Calu3 (cell line): ENCODE measurements at places on chromosomes 7 and 10. TPM values are rescaled to one million over a fixed set of nuclear protein-coding genes. Genes with fewer than 3 reads are reported as not detected.
A peak's percentile ranks its signal among the peaks of the same experiment; 100 is the strongest.

DNA sequence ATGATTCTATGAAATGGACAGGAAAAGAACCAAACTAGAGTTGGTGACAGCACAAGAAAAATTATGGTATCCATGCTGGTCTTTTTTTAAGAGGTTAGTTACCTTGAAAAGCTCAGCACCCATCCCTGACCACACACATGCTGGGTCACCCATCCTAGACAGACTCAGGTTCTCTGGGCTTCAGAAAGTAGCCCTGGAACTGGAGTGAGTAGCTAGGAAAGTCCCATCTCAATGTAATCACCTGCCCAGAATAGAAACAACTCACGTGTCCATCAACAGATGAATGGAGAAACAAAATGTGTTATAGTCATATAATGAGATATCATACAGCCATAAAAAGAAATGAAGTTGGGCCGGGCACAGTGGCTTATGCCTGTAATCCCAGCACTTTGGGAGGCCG is 37.0 kb downstream of the GSDME start:
- H3K4me1 ChIP-seq, result peaks cover 13% of the 10 kb centered on the region
- DNase-seq, result no peak

GRCh38 chr10:87827681-87828080 is 9.7 kb upstream of the ATAD1 start:
- no peaks in the 10 kb centered on the region for H3K36me3 ChIP-seq
- H3K4me1 ChIP-seq, result no peaks in the 10 kb centered on the region
- no peaks in the 10 kb centered on the region for H3K27me3 ChIP-seq
- no peak for DNase-seq
- H3K4me3 ChIP-seq, result no peak overlapping the region
- no peak overlapping the region for H3K27ac ChIP-seq

DNA sequence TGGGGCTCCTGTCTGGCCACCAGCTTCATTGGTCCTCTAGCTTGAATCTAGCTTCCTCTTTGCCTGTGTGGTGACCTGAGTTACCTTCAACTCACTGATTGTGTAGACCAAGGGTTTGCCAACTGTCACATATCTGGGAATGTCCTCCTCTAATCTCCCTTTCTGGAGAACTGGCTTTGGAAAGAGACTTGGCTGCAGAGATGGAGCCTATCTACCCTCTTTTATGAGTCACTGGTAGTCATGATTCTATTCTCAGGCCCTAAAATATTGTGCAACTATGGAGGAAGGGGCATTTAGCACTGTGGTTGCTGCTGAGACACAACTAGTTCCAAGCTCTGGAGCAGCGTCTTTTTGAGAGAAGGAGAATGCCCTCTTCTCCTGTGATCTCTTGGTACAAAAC is 691.3 kb downstream of the KCNMA1 start:
- no peaks in the 10 kb centered on the region for H3K4me1 ChIP-seq
- H3K36me3 ChIP-seq, result no peaks in the 10 kb centered on the region
- no peak overlapping the region for H3K27ac ChIP-seq
- H3K27me3 ChIP-seq, result peaks cover 71% of the 10 kb centered on the region

Gene SH2D4B
- total RNA-seq, result 0.24 TPM in 1 of 2 replicates, not detected in the other

Gene CALHM1
- not detected in 2 replicates for total RNA-seq

Gene DDX50
- 39.1 and 44.4 TPM in 2 replicates for total RNA-seq

Gene NKX6-2
- total RNA-seq, result not detected in 2 replicates

DNA sequence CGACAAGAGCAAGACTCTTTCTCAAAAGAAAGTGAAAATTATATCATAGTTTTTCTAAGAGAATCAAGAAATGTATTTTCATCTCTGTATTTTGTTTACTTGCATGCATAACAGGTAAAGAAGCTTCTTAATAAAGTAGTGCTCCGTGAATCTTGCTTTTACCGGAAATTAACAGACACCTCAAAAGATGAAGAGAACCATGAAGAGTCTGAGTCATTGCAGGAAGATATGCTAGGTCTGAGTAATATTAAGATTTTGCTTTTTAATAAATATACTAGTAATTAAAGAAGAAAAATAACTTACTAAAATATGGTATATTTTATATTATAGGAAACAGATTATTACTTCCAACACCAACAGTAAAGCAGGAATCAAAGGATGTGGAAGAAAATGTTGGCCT is 39.5 kb upstream of the STOX1 start:
- H3K4me3 ChIP-seq, result no peak overlapping the region
- no peaks in the 10 kb centered on the region for H3K4me1 ChIP-seq
- no peaks in the 10 kb centered on the region for H3K27me3 ChIP-seq
- peaks cover 87% of the 10 kb centered on the region for H3K36me3 ChIP-seq
- DNase-seq, result no peak

DNA sequence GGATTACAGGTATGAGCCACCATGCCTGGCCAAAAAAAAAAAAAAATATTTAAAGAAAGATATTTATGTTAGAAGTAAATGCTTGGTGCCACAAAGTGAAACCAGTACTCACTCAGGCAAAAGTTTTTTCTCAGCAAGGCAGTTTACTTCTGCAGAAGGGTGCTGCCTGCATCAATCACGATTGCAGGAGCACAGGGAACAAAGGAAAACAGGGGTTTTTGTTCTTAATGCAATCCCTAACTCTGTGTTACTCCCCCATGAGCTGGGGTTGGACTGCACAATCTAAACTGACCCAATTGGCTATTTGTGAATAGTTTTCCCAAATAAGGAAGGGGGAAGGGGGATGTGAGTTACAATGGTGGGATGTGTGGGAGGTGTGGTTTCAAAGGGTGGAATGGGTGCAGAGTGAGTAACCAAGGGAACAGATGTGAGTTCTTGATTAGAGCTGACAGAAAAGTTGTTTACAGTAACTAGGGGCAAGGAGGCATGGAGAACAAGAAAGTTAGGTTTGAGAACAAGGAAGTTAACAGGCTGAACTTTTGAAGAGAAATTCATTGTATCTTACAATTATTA is 255.4 kb downstream of the TYW1 start:
- DNase-seq, result no peak
- H3K27ac ChIP-seq, result no peak overlapping the region
- H3K4me1 ChIP-seq, result no peaks in the 10 kb centered on the region

DNA sequence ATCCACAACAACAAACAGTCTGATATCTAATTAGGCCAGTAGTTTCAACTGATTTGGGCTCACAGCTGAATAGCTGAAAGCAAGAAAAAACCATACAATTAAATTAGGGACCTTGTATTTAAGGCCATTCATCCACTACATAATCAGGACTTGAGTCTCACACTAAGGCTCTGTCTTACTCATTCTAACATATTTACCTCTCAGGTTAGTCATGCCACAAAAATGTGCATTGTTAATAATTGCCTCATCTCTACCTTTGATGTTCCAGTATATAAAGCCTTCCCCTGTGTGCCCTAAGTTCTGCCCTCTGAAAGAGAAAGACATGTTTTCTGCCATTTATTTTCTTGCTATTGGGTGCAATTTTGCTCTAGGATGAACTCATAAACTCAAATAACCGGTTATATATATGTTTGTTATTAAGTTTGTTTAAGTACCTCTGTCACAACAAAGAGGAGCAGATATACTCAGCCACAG is 5.3 kb upstream of the C1GALT1 start:
- H3K4me1 ChIP-seq, result peaks cover 51% of the 10 kb centered on the region
- peak overlapping the region; percentile 93 for H3K27ac ChIP-seq
- peaks cover 19% of the 10 kb centered on the region for H3K36me3 ChIP-seq
- H3K4me3 ChIP-seq, result peak overlapping the region; percentile 53
- peak; percentile 72 for DNase-seq

Gene COL17A1
- 0.73 and 1.0 TPM in 2 replicates for total RNA-seq

Gene PRF1
- total RNA-seq, result not detected in 2 replicates

Gene HNRNPA2B1
- total RNA-seq, result 880 and 924 TPM in 2 replicates

Gene MSMB
- 2.4 and 7.4 TPM in 2 replicates for total RNA-seq

DNA sequence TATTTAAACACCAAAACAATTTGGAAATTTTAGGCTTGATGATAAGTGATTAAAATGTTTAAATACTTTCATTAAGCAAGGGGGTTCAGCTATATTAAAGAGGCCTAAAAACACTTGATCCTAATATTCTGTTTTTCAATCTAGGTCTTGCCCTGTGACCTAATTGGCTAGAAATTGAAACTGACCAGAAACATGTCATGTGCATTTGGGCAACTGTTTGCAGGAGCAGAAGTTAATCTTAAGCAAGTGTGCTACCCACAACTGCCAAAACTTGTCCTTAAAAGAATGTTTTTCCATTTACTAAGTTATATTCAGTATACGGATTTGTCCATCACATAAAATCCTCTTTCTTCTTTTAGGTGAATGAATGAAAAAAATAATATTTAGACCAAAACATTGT is 167.3 kb downstream of the PPP1R3A start:
- no peaks in the 10 kb centered on the region for H3K4me1 ChIP-seq
- no peak overlapping the region for H3K4me3 ChIP-seq
- DNase-seq, result no peak
- H3K27ac ChIP-seq, result no peak overlapping the region
- H3K27me3 ChIP-seq, result no peaks in the 10 kb centered on the region

DNA sequence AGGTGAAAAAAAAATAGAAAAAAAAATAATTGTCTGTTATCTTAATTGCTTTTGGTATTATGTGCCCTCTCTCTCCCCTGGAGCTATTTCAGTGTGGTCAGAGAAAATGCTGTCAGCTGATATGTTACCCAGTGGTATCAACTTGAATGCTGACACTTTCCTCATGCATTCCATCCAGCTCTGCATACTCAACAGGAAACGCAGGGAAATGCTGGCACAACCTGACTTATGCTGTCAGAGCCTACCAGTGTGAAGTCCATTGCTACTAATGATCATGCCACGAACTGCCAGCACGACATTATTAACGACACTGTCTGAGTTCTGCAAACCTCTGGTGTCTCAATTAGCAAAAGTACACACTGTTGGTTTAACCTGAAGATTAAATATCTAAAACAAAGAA is 182.8 kb downstream of the ZWINT start:
- H3K27me3 ChIP-seq, result no peaks in the 10 kb centered on the region
- H3K36me3 ChIP-seq, result no peaks in the 10 kb centered on the region
- H3K4me1 ChIP-seq, result no peaks in the 10 kb centered on the region
- DNase-seq, result peak; percentile 24
- no peak overlapping the region for H3K4me3 ChIP-seq

DNA sequence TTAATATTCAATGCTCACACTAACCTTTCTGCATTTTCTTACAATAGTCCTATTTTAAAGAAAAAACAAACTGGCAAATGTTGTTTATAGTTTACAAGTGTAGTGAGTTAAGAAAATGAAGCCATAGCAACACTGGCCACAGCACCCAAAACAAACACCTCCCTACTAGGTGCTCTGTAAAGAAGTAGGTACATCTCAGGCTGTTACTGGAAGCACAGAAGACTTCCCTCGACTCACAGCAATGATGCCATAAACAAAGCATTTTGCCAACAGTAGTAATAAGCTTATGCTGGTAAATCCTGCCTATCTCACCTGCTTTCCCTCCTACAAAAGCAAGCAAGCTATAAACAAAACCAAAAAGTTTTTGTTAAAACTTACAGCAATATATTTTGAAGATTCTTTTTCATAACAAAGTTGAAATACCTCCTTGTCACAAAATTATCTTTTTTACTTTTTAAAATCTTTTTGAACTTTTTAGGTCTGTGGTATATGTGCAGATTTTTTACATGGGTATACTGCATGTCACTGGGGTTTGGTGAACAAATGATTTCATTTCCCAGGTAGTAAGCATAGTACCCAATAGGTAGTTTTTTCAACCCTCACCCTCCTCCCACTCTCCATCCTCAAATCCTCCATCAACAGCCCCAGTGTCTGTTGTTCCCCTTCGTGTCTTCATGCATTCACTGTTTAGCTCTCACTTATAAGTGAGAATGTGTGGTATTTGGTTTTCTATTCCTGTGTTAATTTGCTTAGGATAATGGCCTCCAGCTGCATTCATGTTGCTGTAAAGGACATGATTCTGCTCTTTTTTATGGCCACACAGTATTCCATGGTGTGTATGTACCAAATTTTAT is 28.4 kb downstream of the COA1 start:
- no peak for DNase-seq
- H3K4me1 ChIP-seq, result no peaks in the 10 kb centered on the region
- H3K4me3 ChIP-seq, result no peak overlapping the region
- H3K27me3 ChIP-seq, result no peaks in the 10 kb centered on the region
- peaks cover 15% of the 10 kb centered on the region for H3K36me3 ChIP-seq

DNA sequence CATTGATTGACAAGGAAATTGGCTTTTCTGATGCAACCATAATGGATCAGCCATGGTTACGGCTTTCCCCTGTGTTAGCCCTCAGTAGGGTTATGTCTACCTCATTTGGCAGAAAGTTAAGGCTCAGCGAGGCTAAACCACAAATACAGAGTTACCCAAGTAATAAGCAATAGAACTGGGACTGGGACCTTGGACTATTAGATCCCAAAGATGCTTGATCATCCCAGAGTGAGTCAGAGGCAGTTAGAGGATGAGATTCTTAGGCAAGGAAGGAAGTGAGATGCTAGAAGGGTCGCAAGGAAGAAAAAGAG is 401.4 kb downstream of the TNS3 start:
- DNase-seq, result no peak
- no peak overlapping the region for H3K4me3 ChIP-seq
- H3K4me1 ChIP-seq, result peaks cover 21% of the 10 kb centered on the region
- H3K27me3 ChIP-seq, result peaks cover 16% of the 10 kb centered on the region
- H3K27ac ChIP-seq, result no peak overlapping the region
- H3K36me3 ChIP-seq, result no peaks in the 10 kb centered on the region

Gene LOXL4
- 2.2 and 2.6 TPM in 2 replicates for total RNA-seq

DNA sequence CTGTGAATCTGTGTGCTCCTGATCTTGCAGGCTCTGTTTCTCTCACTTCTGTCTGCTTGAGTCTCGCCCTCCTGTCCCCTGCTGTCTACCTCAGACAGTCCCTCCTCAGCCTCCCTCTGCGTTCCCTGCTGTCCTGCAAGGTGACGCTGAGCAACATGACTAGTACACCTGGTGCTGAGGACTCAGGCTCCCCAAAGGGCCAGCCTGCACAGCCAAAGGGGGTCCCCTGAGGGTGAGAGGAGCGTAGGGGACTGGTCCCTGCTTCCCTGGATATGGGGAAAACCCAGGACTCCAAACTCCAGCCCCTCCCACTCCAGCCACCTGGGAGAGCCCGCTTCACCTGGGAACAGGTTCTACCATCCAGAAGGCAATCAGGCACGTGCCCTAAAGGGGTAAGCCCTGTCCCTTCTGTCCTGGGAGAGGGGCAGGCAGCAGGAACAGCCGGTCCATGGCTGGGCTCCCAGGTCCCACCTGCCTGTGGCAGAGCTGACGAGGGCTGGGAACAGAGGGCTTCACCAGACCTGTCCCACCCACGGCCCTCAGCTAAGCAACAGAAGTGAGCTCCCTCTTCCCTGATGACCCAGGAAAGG is 156.5 kb downstream of the UBE2H start:
- peaks cover 15% of the 10 kb centered on the region for H3K27me3 ChIP-seq
- peaks cover 10% of the 10 kb centered on the region for H3K36me3 ChIP-seq
- DNase-seq, result no peak
- no peaks in the 10 kb centered on the region for H3K4me1 ChIP-seq
